ENCODE measurements at places on chromosomes 16 and 17.

DNA sequence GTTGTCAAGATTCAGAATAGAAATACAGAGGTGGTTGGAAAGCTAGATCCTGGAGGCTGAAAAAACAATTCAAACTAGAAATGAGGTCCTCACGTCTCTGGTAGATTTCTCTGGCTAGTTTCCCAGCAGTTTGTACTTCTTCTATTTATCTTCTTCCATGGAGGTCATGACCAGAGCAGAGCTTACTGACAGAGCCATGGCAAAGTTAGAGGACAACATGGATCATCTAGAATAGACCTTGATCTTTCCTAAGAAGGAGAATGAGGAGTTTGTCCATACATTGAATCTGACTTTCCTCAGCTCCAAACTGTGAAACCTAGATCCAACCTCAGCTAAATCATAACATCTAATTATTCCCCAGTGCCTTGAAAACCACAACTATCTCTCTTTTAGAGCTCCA, 900.8 kb upstream of the GOT2 start:
- DNase-seq = no peak

GRCh38 chr16:56019274-56019673, 144.1 kb upstream of the CES5A start:
- DNase-seq = no peak

DNA sequence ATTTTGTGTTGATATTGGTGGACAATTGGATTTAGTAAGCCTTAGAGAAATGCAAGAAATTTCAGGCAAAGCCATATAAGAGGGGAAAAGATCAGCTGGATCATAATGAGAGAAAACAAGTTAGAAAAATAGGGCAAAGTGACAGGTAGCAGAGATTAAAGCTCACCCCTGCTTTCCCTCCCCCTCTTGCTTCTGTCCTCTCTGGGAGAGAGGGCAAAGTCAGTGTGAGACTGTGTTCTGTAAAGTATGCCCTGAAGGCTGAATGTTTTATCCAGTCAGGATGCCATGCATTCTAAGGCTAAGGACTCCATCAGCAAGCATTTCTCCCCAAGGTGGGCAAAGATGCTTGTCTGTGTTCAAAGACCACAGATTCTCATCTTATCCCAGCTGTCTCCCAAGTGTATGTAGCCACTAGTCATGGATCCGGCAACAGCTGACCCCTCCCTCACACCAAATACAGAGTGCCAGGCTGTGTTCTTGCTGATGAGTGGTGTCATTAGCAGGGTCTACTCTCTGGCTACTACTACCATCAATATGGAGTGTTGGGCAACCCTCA, 136.2 kb upstream of the DNAH9 start:
- DNase-seq = no peak

DNA sequence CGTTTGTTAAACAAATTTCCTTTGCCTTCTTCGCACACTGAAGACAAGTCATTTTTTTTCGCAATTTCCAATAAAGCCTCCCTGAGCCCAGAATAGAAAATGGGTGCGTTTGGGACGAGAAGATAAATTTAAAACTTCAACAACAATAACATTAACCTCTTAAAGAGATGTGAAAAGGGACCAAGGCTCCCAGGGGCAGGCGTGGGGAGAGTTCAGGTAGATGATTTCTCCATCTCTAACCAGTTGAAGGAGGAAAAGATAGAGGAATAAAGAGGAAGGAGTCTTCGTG, 1.3 kb upstream of the HOXB4 start:
- DNase-seq = no peak

GRCh38 chr17:43482103-43483012, 1.4 kb upstream of the DHX8 start:
- no peak for DNase-seq
